Suprapubic skin (tissue), 4 donors: ENCODE measurements at places on chromosomes 1 and 21.
A peak's percentile ranks its signal among the peaks of the same experiment; 100 is the strongest.

- DNase-seq = no peak
These were observed 19.6 kb upstream of the OVAAL start for GRCh38 chr1:180539136-180539535.

- DNase-seq = no peak
These were observed 8.6 kb downstream of the FMOD start for GRCh38 chr1:203342192-203342940.

GRCh38 chr1:53799141-53799540 is 39.0 kb downstream of the NDC1 start:
- DNase-seq = no peak

- DNase-seq = no peak
These were observed 8.0 kb downstream of the RABGAP1L start for GRCh38 chr1:174167265-174167803.

GRCh38 chr1:11539850-11540772 is 61.2 kb downstream of the DISP3 start:
- no peak for DNase-seq

DNA sequence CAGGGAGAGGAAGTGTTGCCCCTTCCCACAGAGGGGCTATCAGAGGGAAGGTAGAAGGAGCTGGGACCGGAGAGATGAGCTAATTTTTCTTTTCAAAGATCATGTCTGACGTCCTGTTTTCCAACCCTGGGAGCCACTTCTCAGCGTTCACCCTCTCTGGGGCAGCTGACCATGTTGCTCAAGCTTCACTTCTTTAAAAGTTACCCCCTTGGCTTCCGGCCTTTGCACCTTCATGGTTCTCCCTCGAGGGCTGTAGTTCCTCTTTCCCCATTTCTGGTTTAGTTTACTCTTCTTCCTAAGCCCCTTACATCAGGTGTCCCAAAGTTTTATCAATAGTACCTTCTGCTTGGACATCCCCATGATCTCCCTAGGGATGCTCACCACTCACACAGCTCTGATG is 23.8 kb upstream of the CSF1 start:
- no peak for DNase-seq

- no peak for DNase-seq
These were observed 7.7 kb downstream of the SLFNL1 start for GRCh38 chr1:41013796-41014195.

DNA sequence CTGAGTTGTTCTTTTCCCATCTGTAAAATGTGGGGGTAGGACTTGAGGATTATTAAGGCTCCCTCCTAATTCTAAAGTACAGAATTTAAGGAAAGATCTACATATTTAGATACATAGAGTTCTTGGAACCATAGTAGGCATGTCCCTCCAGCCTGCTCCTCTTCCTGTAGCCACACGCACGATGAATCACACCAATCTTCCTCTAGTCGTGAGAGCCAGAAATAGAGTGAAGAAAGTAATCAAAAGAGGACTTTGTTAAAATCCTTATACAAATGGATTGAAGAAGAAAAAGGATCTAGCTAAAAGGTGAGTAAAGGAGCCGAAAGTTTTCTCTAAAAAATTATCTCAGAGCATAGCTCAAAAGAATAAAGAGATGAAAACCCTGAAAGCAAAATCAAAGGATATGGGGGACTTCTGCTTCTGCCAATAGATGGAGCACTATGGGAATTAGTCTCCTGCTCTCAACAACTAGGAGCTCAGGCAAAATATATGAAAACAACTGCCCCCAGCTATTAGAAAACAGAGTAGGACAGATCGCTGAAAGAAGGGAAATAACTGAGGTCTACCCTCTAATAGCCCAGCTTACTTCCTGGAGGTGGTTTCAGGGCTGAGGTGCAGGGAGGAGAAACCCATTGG is 8.5 kb downstream of the C1orf141 start:
- DNase-seq = no peak

GRCh38 chr21:38721958-38722357 is 83.8 kb upstream of the ETS2 start:
- no peak for DNase-seq

GRCh38 chr1:226324479-226324878 is 15.5 kb upstream of the LIN9 start:
- no peak for DNase-seq

GRCh38 chr1:42109600-42109999 is 43.6 kb upstream of the GUCA2B start:
- DNase-seq = no peak

- DNase-seq = no peak
These were observed at the start of gene FGR for GRCh38 chr1:27634985-27635367. Gene FGR (minus strand): TSS chr1:27635185. CDS start chr1:27623916, 11,269 bp downstream.

DNA sequence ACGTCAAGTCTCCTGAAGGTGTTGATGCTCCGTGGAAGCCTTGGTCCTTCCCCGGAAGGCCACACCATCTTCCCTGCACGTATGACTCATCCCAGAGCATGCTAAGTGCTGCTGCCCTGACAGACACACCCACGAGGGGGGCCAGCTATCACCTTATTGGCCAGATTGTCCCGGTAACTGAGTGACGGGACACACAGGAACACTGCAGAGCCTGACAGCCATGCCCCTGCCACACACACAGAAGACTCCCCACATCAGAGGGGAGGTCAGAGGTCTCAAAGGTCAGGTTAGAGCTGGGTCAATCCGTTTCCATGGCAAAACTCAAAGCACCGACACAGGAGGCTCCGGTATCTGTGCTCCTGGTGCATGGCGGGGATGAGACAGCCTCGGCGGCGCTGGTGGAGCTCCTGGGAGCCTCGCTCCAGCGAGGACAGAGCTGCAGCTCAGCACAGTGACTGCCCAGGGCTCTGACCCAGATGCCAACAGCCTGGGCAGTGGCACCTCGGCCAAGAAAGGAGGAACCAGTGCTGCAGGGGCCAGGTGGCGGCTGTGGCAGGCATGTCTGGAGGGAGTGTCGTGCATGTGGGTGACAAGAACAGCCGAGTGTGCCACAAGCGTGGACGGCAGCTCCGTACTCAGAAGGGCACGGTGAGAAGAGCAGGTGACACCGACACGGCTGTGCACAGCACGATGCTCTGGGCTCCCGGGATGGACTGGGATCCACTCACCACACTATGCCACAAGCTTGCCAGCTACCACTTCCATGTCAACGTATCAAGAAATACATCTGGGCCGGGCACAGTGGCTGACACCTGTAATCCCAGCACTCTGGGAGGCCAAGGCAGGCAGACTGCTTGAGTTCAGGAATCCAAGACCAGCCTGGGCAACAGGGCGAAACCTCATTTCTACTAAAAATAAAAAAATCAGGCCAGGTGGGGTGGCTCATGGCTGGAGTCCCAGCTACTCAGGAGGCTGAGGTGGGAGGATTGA is 14.8 kb upstream of the TMEM240 start:
- DNase-seq = no peak

DNA sequence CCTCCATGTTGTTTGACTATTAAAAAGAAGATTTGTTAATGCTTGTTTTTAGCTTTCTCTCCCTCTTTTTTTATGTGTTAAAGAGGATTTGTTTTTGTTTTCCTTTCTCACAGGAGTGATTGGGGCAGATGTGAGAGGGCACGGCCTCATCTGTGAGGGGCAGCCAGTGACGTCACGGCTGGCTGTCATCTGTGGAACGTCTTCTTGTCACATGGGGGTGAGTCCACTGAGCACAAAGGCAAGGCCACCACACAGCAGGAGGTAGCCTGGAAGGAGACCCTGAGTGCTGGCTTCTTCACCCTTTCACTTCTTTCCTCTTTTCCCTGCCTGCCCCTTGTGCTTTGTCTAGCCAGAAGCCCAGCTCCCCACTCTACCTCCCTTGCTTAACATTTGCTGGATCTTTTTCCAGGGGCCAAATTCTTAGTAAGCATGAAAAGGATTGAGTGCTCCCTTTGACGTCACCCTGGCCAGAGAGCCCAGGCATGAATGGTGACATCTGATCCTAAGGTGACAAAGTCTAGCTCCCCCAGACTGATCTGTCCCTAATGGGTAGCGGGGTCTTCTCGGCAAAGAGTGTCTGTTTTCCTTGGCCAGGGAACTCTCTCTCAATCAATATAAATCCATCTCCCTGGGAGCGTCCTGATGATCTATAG is 257.2 kb downstream of the FGGY start:
- no peak for DNase-seq

DNA sequence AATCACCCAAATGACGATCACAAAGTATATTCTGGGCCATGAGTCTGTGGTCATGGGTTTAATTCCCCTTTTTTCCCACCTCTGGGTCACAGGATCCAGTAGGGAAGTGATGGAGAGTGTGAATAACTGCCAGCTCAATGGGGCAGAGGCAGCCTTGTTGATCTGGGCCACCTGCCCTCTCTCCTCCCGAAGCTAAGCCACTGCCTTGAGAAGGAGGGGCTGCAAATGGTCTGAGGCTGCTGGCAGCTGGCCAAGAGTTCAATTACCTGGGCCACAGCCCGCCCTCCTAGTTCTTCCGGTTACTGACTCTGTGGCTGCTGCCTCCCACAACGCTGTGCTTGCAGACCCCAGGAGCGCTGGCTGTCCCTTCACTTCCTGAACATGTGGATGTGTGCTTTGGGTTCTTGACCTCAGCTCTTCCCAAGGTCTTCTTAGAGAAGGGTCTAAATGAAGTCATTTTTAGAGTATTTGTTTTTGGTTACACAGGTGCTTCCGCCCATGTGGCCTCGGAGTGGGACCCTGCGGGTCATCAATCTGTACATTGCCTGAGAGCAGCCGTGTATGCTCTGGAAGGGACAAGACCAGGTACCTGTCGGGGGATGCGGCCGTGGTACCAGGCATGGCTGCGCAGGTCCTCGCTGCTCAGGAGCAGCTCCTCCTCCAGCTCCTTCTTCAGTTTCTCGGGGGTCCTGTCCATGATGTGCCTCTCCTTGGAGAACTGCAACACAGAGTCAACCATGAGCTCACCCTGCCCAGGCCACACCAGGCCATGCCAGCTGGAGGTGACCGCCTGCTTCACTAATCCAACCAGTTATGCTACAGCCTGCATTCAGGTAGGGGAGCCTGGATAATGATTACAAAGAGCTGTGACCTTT is 89.7 kb downstream of the BCAR3 start:
- peak; percentile 67 for DNase-seq

DNA sequence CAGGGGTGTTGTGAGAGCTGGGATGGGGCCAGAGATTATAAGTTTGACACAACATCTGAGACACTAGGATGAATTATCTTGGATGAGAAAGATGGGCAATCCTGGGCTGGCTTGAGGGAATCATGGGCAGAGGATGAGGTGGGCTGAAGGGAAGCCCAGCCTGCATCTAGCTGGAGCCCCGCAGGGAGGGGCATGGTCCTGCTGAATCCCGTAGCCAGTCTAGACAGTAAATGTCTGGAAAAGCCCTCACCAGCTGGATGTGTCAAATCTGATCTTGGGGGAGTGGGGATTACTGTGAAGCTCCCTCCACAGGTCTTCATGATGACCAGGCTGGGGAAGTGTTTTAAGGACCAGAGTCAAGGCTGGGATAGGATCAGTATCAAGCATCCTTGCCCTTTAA is 3.6 kb upstream of the CASQ1 start:
- DNase-seq = no peak

DNA sequence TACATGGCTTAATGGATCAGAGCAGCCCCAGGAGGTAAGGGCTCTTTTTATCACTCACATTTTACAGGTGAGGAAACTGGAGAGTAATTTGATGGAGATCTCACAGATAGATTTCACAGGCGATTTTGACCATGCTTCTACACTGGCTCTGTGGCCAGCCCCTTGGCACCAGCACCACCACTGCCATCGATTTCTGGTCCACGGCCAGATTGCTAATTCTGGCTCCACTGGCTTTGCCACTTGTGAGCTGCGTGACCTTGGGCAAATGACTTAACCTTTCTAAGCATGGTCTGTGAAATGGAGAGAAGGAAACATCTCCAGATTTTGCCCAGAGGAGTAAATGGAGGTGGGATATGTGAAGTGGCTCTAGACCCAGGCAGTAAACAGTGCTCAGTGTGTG is 32.6 kb downstream of the KCNC4 start:
- DNase-seq = no peak

GRCh38 chr1:177809819-177810218 is 160.0 kb downstream of the SEC16B start:
- DNase-seq = no peak

- DNase-seq = no peak
These were observed 71.6 kb upstream of the KCND3 start for GRCh38 chr1:112061056-112061455.

DNA sequence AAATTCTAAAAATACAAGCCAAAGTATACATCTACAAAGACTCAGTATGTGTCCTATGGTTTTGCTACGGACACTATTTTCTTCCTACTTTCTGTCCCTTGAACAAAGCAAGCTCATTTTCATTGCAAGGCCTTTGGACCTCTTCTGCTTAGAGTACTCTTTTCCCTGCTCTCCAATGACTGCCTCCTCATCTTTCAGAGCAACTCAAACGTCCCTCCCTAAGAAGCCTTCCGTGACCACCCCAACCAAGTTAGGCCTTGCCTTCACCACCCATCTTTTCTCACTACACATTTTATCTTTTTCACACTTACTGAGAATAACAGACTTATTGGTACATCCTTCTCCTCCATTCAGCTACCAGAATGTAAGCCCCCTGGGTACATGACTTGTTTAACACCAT is 39.9 kb downstream of the ENAH start:
- no peak for DNase-seq

DNA sequence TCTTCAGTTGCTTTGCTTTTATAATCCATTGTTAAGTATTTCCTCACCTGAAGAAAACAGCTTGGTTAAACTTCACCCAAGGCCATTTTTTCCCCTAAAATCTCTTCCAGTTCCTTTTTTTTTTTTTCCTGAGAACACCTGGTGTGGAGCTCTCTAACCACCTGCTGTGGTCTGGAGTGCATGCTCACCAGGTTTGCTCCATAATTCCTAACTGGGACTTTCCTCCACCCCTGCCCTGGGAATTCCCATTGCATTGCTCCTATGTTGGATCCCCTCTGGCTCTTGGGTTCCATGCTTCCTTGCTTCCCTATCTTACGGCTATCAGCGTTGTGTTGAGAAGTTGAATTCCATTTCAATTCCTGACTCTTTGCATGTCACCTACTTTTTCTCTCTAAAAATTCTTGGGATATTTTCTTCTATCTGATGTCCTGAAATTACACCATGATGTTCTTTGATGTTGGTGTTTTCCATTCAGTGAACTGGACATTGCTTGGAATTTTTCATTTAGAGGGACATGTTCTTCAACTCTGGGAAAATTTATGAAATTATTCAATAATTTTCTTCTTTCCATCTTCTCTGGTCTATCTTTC is 19.6 kb upstream of the DYRK1A start:
- DNase-seq = no peak

DNA sequence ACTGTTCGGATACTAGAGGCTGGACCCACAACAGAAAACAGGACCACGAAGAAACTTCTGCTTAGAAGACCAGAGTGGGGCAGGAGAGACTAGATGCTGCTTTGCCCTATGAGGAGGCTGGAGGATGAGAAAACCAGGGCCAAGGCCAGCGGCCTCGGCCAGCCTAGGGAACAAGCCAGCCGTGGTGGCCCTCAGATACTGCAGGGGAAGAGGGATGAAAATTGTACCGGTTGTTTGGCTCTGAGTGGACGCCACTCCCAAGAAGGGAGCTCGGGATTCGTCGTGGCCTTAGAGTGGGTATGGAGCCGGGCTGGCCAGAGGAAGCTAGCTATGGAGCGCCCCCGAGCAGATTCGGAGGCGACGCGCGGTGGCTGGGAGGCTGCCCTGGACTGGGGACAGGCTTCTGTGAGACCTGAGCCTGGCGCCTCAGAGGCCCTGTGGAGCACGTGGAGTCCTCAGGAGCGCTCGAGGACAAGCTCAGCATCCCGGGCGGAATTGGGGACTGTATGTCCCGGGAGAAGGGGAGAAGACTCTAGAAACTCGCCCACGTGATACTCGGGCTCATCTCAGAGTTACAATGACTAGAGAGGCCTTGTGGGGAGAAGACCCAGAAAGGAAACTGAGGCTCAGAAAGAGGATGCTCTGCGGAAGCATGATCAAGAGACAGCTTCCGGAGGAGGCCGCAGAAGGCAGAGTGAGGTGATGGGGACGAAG is 2.8 kb downstream of the PRRX1 start:
- no peak for DNase-seq

- no peak for DNase-seq
These were observed 259.5 kb upstream of the CHRM3 start for GRCh38 chr1:239126884-239127283.
